ENCODE measurements at places on chromosomes 4 and X.

DNA sequence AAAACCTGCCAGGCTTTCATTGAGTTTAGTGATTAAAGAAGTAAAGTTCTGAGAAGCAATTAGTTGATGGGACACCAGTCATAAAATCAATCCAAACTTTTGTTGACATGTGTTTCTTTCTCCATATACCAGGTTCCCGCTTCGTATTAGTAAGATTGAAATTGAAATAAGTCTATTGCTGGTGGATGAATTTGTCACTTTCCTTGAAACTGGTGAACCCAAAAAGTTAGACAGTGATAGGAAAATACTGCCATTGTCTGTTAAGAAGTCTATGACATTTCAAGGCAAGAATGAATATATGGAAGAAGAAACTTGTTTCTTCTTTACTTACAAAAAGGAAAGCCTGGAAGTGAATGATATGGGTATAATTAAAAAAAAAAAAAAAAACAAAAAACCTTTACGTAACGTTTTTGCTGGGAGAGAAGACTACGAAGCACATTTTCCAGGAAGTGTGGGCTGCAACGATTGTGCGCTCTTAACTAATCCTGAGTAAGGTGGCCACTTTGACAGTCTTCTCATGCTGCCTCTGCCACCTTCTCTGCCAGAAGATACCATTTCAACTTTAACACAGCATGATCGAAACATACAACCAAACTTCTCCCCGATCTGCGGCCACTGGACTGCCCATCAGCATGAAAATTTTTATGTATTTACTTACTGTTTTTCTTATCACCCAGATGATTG, at the start of gene CD40LG:
Gene CD40LG (plus strand): TSS at position 482 of the 684 bp plus-strand sequence. CDS start 91 bp downstream, at position 573.
- no peak for DNase-seq

- DNase-seq: no peak
Observed at GRCh38 chr4:9979101-9979701, 42.1 kb downstream of the SLC2A9 start.

GRCh38 chrX:133677123-133678063, 262.1 kb upstream of the GPC4 start:
- DNase-seq: no peak

DNA sequence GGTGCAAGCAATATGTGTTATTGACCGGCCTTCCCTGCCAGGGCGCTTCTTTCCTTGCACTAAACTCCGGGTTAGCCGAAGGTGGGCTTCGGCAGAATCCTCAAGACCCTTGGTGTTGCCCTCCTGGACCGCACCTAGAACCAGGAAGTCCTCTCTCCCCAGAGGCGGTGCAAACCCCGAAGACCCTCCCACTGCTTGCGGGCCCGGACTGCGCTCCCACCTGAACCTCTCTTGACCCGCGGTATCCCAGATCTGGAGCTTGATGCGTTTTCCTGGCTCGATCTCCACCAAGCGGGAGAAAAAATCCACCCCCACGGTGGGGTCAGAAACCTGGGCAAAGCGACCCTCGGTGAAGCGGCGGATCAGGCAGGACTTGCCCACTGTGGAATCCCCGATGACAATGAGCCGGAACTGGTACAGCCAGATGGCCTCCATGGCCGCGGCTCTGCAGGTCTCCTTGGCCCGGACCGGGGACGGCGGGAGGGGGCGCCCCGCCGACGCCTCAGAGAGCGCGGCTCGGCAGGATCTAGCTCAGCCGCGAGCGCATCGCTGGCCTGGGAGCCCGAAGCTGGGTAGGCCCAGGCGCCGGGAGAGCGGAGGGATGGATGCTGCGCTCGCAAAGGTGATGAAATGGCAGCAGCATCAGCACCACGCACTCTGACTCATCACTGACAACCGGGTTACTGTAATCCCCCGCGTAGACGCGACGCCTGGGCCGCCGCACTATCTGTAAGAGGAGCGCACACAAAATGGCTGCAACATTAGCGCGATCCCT, at the start of gene RAB39B:
Gene RAB39B (minus strand): TSS at position 638 of the 775 bp plus-strand sequence. CDS start 203 bp downstream, at position 435.
- DNase-seq: peak; percentile 55

GRCh38 chr4:143302536-143302935, 34.1 kb upstream of the GAB1 start:
- no peak for DNase-seq

DNA sequence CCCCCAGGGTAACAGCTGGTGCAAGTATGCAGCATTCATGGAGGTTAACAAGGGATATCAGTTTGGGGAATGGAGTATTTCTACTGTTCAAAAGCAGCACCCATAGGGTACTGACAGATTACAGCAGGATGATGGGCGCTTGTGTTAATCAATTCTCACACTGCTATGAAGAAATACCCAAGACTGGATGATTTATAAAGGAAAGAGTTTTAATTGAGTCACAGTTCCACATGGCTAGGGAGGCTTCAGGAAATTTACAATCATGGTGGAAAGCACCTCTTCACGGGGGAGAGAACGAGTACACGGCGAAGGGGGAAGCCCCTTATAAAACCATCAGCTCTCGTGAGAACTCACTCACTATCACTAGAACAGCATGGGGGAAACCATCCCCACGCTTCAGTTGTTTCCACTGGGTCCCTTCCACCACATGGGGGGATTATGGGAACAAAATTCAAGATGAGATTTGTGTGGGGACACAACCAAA, 64.1 kb downstream of the TNIP2 start:
- DNase-seq: no peak

GRCh38 chrX:9433596-9433995, 31.3 kb upstream of the TBL1X start:
- no peak for DNase-seq

DNA sequence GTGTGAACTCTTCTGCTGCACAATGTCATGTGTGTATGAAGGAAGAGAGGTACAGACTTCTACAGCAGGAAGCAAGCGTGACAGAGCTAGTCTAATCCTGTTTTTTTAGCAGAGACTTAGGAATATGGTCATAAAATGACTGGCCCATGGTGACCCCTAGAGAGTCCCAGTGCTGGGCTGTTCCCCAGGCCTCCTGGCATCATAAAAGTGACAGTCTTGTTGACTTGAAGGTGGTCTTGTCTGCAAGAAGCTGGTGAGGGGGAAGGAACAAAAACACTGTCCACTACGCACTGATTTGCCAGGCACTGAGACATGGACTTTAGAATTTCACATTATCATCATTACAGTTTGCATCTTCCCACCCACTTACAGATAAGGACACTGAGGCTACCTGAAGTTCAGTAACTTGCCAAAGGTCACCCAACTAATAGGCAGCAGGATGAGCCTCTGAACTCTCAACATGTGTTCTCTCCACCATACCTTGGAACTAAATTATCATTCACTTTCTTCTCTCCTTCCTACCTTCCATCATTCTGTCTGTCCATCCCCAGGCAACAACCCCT, 63.0 kb downstream of the HADH start:
- DNase-seq: no peak

- no peak for DNase-seq
Observed at GRCh38 chr4:26288355-26288909, 32.4 kb upstream of the RBPJ start.

GRCh38 chr4:17687237-17687857, 72.9 kb downstream of the MED28 start:
- DNase-seq: no peak

- DNase-seq: no peak
Observed at GRCh38 chr4:75513526-75514130, 575 bp downstream of the RCHY1 start.

GRCh38 chrX:19373351-19373891, 29.7 kb downstream of the PDHA1 start:
- no peak for DNase-seq

DNA sequence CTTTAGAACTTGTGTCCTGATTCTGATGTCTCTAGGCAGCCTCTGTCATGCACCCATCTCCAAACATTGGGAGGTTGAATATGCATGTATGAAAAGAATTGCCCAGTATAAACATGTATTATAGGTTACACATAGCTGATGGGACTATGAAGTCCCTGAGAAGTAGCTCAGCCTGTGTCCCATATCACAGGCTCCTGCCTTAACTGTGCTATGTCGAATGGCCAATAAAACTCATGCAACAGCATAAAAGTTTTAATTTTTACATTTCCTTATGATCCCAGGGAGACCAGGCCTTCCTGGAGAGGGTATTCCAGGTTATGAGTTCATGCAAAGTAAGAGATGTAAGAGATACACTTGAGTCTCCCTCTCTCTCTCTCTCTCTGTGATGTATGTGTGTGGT, 217.4 kb downstream of the SHROOM3 start:
- DNase-seq: no peak

DNA sequence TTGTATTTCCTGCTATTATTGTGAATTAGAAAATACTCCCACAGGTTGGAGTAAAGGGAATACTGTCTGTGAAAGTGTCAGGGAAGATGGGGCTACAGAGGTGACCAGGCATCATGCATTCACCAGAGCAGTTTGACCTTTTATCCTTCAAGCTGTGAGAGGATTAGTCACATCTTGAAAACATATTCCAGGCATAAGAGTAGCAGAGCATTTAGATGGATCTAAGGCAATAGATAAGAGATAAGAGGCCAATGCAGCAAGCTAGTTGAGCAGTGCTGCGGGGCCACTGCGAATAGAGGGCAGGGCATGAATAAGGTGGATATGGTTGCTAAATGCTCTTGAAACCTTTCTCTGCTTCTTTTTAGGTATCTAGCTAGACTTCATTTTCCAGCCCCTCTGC, 470.7 kb upstream of the FTHL17 start:
- DNase-seq: no peak

DNA sequence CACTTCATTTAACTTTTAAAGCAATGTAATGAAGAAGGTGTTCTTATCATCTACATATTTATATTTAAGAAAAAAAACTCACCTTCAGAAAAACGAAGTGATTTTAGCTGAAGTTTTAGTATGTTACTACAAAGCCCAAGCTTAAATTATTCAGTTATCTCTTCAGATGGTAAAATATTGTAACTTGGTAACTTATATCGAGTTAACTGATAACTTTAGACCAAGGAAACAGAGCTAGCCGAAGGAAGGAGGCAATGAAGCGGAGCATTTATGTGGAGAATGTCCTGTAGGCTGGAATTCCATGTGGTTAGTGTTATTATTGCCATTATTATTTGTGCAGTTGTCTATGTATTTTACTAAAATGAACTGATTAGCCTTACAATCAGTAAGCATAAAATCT, 1102.1 kb upstream of the LCORL start:
- DNase-seq: no peak

- no peak for DNase-seq
Observed at GRCh38 chrX:149473966-149474365, 31.1 kb downstream of the IDS start.

DNA sequence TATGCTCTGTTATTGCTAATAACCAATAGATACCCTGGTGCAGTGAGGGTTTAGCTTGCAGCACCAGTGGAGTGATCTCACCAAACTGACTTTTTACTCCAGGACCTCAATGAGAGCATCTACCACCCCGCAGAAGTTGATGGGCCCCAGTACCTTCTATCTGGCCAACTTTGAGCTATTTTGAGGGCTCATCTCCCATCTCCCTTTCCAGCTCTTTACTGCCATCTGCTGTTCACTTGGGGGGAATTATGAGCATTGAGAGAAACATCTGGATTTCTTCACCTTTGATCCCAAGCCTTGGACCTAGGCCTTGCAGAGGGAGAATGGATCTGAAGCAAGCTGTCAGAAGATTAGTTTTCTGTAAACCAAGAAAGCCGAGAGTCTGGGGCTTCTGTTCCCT, 143.6 kb downstream of the TMEM164 start:
- DNase-seq: peak; percentile 15

- no peak for DNase-seq
Observed at GRCh38 chr4:138494931-138495330, 252.8 kb upstream of the SLC7A11 start.

DNA sequence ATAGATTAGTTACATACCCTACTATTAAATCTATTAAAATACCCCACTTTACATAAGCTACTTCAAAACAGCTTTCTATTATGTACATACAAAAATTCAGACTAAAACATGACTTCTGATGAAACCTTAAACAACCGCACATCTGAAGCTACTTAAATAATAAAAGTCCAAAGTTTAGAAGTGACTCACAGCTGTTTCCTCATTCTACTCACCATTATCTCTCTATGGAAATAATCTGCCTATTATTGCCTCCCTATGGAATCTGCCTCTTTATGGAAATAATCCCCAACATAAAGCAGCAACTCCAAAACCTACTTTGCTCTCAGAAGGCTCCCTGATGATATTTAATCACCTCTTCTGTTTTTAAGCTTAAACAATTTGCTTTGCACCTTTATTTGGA, 15.7 kb upstream of the BANK1 start:
- no peak for DNase-seq

- no peak for DNase-seq
Observed at GRCh38 chr4:73855406-73855805, 2.3 kb downstream of the PF4V1 start.

Data from activated T-cell treated with anti-CD3 and anti-CD28 coated beads for 4 hours (primary cell).